ENCODE measurements at places on chromosomes 13 and 19.

- DNase-seq = no peak
These were observed 108.5 kb downstream of the SOX1 start for GRCh38 chr13:112175162-112176075.

DNA sequence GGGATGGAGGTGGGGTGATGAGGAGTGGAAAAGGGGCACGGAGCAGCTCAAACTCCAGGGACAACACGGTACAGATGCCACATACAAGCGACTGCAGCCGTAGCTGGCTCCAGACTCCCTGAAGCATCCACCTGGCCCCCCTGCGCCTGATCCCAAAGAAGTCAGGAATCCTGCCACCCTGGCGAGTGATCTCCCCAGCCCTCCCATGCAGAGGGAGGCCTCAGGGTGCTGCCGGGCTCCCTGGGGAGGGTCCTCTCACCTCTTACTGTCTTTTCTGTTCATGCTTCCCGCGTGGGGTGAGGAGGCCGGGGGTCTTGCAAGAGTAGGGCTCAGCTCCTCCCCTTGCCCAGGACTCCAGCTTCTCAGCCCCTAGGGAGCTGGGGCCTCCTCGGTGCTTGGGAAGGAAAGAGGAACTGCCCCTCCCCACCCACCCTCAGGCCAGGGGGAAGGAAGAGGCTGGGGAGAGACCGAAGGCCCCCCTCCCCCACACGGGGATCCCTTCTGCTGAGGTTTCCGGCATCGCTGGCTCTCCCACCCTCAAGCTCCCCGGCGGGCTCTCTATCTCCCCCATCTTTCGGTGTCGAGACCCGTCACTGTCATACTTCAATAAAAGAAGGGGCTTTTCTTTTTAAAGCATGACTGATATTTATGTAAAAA lies at the start of gene RASGRP4:
RASGRP4 (minus strand) TSS at position 410 of the 657 bp plus-strand sequence; CDS start at position 282, 128 bp downstream.
- DNase-seq = peak; percentile 38

- no peak for DNase-seq
These were observed 1573.3 kb downstream of the PCDH9 start for GRCh38 chr13:65656740-65657329.

DNA sequence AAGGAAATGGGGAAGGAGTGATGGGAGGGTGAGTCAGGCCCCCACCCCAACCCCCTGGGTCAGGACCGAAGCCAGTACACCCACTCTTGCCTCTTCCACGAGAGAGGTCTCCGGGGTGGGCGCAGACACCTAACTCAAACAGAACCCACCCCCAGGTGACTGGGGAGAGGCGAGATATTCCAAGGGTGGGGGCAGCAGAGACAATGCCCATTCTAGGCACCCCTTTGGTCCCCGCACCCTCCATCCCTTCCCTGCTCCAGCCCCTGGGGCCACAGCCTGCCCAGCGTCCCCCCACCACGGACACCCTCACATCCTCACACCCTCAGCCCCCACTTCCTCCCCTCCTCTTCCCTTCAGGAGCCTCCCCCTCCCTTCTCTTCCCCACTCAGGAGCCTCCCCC lies 682 bp downstream of the ZSCAN18 start:
- DNase-seq = no peak

GRCh38 chr19:39705578-39706188 lies 1.4 kb downstream of the LGALS14 start:
- no peak for DNase-seq

- no peak for DNase-seq
These were observed 18.7 kb upstream of the ZNF888 start for GRCh38 chr19:52941941-52942385.

GRCh38 chr13:37475151-37475550 lies 123.4 kb downstream of the POSTN start:
- no peak for DNase-seq

DNA sequence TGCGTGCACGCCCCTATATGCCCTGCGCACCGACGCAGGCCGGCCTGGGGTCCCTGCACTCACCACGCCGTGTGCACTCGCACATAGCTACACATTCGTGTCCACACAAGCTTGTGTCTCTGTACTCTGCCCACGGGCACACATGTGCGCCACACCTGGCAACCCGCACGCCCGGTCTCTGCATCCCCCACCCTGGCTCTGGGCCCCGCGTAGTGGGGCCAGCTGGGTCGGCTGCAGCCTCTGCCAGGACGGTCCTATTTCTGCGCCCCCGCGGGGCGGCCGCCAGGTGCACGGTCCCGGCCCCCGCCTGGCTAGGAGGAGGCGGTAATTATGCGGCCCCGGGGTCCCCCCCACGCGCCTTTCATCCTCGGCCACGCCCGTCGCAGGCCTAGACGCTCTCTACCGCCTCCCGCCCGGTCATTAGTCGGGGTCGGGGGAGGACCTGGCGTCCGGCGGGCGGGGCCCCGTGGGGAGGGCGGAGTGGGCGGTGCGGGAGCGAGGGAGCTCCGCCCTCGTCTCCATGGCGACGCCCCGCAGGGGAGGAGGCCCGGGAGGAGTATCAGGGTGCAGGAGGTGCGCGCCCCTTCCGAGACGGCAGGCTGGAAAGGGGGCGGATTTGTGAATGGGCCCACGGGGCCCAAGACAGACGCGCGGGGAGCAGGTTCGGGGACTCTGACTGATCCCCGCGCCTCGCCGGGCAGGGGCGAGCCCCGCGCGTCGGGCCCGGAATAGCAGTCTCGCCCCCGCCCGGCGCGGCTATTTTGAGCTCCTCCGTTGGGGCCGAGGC lies 2.8 kb upstream of the CIRBP start:
- DNase-seq = peak; percentile 76

DNA sequence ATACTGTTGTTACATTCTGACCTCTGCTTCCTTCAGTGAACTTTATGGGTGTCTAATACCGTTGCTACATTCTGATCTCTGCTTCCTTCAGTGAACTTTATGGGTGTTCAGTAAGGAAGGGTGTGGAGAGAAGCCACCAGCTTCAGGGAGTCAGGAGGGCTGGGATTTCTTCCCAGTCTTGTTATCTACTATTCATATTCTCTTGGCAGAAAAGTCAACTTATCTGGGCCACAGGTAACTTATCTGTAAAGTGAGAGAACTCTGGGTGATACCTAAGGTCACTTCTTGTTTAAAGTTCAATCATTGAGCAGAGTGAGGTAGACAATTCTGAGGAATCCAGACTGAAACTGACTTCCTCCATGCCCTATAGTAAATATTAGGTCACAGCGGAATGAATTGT lies 71.2 kb upstream of the STK24 start:
- DNase-seq = no peak

GRCh38 chr13:23771552-23771951 lies 117.6 kb downstream of the MIPEP start:
- no peak for DNase-seq

DNA sequence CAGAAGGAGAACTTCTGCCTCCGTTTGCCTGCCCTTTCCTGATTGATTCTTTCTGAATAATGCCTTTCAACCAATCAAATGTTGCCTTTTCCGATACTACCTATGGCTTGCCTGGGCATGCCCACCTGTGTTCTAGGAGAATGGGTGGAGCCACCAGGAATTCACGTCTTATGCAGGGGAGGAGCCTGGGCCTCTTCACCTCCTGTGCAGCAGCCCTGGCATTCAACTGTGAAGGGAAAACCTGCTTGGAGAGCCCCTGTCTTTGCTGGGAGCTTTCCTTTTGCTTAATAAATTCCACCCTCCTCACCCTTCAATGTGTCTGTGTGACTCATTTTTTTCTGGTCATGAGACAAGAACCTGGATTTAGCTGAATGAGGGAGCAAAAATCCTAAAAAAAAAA lies 730.7 kb downstream of the UQCRFS1 start:
- no peak for DNase-seq

GRCh38 chr13:74466864-74467263 lies 332.7 kb upstream of the KLF12 start:
- DNase-seq = no peak

- no peak for DNase-seq
These were observed 1.4 kb upstream of the EDDM13 start for GRCh38 chr19:56271151-56271550.

GRCh38 chr13:93922063-93922855 lies 557.2 kb downstream of the DCT start:
- DNase-seq = no peak

DNA sequence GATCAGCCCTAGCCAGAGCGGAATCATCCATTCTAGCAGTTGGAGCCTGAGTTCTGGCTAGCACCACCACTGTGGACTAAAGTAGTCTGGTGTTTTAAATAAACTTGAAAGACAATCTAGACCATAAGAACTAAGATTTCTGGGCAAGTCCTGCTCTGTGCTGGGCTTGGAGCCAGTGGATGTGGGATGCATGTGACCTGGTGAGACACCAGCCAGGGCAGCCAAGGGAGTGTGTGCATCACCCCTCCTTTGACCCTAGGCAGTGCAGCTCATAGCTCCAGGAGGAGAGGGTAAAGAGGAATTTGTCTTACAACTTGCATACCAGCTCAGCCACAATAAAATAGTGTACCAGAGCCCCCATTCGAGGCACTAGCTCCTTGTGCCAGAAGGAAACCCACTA lies 21.0 kb downstream of the ITGBL1 start:
- no peak for DNase-seq

GRCh38 chr19:34489175-34489574 lies 7.6 kb downstream of the WTIP start:
- no peak for DNase-seq

DNA sequence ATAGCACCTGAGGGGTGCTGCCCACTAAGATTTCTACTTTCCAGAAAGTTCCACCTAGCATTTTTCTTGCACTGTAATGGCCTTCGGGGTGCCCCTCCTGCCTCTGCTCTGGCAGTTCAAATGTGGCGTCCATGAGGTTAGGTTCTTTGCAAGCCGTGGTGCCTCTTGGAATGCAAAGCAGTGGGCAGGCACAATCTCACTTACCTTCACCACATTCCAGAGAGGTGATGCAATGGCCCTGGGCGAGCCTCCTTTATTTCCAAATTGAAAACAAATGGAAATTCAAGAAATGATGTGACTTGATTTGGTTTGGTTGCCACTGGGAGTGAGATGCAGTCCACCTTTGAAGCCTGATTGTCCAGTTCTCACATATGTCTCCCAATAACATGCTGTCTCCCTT lies 46.9 kb downstream of the FGF9 start:
- no peak for DNase-seq

DNA sequence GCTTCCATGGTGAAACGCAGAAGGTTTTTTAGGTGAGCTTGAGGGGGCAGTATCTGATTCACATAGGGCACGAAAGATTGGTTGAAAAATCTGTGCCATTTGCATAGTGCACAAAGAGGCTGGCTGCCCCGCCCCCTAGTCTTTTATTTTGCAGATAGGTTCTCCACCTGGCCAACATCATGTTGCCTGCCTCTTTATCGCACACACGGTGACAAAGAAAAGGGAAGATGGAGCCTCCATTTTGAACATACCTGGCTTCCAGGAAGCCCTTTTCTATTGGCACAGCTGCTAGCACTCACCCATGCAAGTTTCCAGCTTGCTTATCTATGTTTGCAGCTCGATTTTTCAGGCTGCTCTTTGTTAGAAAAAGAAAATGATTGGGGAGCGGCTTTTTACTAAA lies 316.2 kb upstream of the KLHL1 start:
- DNase-seq = no peak

DNA sequence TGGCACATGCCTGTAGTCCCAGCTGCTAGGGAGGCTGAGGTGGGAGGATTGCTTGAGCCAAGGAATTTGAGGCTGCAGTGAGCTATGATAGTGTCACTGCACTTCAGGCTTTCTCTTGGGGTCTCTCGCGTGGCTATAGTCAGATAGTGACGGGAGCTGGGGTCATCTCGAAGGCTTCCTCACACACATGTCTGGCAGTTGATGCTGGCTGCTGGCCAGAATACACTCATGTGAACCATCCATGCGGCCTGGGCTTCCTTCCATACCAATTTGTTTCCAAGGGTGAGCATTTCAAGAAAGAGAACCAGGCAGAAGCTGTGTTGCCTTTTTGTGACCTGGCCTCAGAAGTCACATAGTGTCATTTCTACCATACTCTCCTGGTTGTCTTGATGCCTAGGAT lies 26.4 kb downstream of the LEUTX start:
- no peak for DNase-seq

GRCh38 chr13:23899555-23899954 lies 2.3 kb upstream of the C1QTNF9B start:
- DNase-seq = no peak

DNA sequence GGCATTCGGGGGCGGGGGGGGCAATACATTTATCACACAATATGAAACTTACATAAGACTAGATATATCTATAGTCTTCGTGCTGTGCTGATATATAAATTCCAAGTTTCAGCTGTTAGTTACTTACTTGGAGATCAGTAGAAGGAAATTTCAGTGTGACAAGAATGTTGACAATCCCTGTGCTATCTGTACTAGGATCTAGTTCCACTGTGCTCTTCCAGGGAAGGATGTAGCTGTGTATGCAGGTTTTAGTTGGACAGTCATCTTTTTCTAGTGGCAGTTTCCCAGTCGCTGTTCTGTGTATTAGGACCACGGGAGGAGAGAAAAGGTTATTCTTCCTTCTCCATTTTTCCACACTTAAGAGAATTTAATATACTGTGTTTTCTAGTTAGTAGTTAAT lies 3.2 kb upstream of the TRIM13 start:
- DNase-seq = no peak

GRCh38 chr13:29654843-29655547 lies 59.5 kb upstream of the SLC7A1 start:
- DNase-seq = no peak

- DNase-seq = no peak
These were observed 111.0 kb upstream of the KL start for GRCh38 chr13:32905063-32905863.

- DNase-seq = no peak
These were observed 1147.9 kb downstream of the UQCRFS1 start for GRCh38 chr19:28065026-28065425.

- DNase-seq = no peak
These were observed 6.8 kb downstream of the LILRA1 start for GRCh38 chr19:54600212-54600611.

- no peak for DNase-seq
These were observed 93.5 kb upstream of the ANKRD10 start for GRCh38 chr13:111008351-111008750.

DNA sequence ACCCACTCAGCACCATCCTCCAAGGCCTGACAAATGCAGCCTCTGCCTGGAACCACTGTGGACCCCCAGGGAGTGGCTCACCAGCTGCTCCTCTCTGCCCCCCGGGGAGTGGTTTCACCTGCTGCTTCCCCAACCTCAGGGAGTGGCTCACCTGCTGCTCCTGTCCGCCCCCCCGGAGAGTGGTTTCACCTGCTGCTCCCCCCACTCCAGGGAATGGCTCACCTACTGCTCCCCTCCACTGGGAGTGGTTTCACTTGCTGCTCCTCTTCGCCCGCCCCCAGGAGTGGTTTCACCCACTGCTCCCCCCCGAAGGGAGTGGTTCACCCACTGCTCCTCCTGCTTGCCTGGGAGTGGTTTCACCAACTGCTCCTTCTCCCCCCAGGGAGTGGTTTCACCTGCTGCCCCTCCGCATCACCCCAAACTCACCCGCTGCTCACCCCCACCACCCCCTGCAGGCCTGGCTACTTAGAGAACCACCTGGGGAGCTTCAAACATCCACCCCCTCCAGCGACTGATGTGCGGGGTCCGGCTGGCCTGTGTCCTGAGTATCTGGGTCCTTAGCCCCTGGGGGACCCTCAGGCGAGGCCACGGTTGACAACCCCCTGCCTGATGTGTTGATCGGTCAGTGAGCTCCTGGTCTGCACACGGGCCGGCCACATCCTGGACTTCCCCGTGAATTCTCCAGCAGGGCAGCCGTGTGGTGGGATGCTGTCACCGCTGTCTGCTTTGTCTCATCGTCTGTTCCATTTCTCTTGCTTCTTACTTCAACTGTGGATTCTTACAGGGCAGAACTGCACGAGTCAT lies 14.6 kb upstream of the TMEM255B start:
- no peak for DNase-seq

Measured in stimulated activated CD4-positive, alpha-beta T cell treated with anti-CD3 and anti-CD28 coated beads, Interleukin-2, amount 100 ng/mL, for 48 hours (primary cell).